Mammary microvascular endothelial cell (primary cell): ENCODE measurements at places on chromosomes 4 and X. TPM values are rescaled to one million over a fixed set of nuclear protein-coding genes. Genes with fewer than 3 reads are reported as not detected.

MAGEE1 gene
- 0.25 and 0.87 TPM in 2 replicates for total RNA-seq

GAB3 gene
- total RNA-seq = 3.5 and 3.6 TPM in 2 replicates

GASK1B gene
- 37.8 and 39.0 TPM in 2 replicates for total RNA-seq

F8 gene
- 2.1 and 3.1 TPM in 2 replicates for total RNA-seq

PCDH11X gene
- not detected in 2 replicates for total RNA-seq

CLCN4 gene
- total RNA-seq = 5.1 and 5.4 TPM in 2 replicates

SLITRK4 gene
- total RNA-seq = 4.2 and 6.7 TPM in 2 replicates

GRIA2 gene
- not detected in 2 replicates for total RNA-seq

MRPL1 gene
- 48.4 and 61.4 TPM in 2 replicates for total RNA-seq
